SK-N-SH (cell line): ENCODE measurements at places on chromosomes 1 and 21. TPM values are rescaled to one million over a fixed set of nuclear protein-coding genes. Genes with fewer than 3 reads are reported as not detected.

GRCh38 chr1:167473761-167474160 lies 44.6 kb downstream of the CD247 start:
- no peak for DNase-seq

- DNase-seq, result no peak
Observed at GRCh38 chr21:27572696-27573095, 605.8 kb upstream of the ADAMTS5 start.

DNA sequence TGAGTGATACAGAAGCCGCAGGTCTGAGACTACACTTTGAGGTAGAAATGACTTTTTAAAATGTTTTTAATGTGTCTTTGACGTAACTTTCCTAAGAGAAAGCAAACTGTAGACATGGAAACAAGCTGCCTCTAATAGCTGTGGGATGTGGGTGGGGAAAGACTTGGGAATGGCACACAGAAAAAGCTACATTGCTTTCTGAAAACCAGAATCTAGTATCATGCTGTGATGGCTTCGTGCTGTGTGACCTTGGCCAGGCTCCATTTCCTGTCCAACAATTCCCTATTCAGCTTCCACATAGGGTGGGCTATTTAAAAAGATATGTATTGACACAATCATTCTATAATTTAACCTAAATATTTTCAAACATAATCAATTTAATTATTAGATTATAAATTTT lies 909.1 kb downstream of the NCAM2 start:
- no peak for DNase-seq

DNA sequence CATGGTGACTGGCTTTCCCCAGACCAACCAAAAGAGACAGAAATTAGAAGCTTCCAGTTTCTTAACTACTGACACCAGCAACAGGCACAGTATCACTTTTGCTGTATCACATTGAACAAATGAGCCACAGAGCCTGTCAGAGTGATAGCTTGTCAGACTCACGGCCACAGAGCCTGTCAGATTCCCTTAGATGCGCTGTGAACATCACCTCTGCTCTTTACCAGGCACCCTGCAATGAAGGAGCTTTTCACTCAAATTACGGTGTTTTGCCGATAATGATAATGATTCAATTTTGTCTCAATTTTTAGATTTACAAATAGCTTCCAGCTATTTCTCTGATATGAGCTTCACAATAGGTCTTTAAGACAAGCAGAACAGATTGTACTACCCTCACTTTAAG lies 107.9 kb upstream of the GNG12 start:
- DNase-seq, result no peak

- DNase-seq, result peak; percentile 11
Observed at GRCh38 chr1:55216096-55216495, 932 bp upstream of the USP24 start.

Gene ADGRB2
- polyA plus RNA-seq, result 10.6 and 13.0 TPM in 2 replicates

Gene ESRRG
- 0.26 and 0.57 TPM in 2 replicates for polyA plus RNA-seq
